SJSA1 (cell line): ENCODE measurements at places on chromosomes 12 and 14. TPM values are rescaled to one million over a fixed set of nuclear protein-coding genes. Genes with fewer than 3 reads are reported as not detected.

- peak; percentile 84 for DNase-seq
These were observed at the start of gene SAMD4A for GRCh38 chr14:54566410-54567223. SAMD4A (plus strand) TSS chr14:54567128; CDS start chr14:54567917, 789 bp downstream.

Gene MGST1
- total RNA-seq: not detected in 2 replicates

- no peak for DNase-seq
These were observed 8.1 kb downstream of the PNP start for GRCh38 chr14:20477211-20477876.

Gene MYO1A
- not detected in 2 replicates for total RNA-seq

Gene PRICKLE1
- total RNA-seq: 3.3 and 8.1 TPM in 2 replicates

DNA sequence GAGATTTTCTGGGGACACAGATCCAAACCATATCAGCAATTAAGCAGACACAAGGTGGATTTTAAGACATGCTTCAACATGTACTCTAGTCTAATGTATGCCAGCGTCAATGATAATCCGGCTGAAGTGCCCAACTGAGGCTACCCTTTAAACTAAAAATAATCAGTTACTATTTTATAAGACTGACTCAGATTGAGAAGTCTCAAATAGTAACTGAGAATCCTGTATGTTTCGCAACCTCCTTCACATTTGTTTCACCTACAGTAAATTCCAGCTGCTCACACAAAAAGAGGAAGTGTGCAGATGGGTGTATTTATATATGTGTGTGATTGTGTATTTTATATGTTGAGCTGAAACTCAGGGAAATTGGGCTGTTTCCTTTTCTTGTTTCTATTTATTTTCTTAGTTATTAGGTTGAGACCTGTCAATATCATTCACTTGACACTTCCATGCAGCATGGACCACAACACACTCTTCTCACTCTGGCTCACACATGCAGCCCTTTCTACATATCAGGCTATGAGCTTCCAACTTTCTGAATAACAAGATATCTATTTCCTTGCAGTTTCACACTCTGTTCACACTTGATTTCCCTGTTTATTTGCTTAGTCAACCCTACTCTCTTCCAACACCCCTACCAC, 1224.9 kb upstream of the TMEM132C start:
- no peak for DNase-seq

Gene OAS2
- 0.26 and 0.85 TPM in 2 replicates for total RNA-seq

DNA sequence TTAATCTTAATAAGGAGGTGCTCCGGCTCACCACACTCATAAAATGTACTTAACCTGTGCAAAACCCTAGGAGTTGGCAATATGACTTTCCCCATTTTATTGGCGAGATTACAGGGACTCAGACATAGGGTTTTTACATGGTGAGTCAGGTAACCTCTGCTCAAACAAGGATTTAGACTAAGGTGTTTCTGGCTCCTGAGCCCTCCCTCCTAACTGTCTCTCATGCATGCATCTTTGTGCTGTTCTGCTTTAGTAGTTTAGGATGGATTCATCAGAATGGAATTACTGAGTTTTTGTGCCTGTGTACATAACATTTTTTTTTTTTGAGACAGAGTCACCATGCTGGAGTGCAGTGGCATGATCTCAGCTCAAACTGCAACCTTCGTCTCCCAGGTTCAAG, 993.3 kb upstream of the TMEM132C start:
- no peak for DNase-seq

Gene ISM2
- not detected in 2 replicates for total RNA-seq

Gene MAP3K9
- 0.22 and 0.68 TPM in 2 replicates for total RNA-seq

Gene NRDE2
- 8.6 and 9.1 TPM in 2 replicates for total RNA-seq

GRCh38 chr14:56357428-56357827, 222.2 kb upstream of the TMEM260 start:
- no peak for DNase-seq

DNA sequence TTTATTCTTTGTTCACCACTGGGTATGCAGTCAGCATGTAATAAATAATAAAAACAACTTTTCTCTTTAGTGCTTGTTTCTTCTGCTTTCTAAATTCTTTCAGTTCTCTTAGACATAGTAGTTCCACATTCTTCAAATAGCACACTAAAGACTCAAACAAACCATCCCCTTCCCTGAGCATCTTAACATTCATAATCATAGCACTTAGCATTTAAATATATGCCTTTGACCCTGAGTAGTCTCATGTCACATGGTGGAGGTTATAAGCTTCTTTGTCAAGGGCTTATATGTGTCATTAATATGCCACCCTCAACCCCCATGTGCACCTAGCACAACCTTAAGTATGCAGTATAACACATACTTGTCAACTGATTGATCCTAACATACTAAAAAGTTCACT, 212.7 kb downstream of the PHLDA1 start:
- DNase-seq: peak; percentile 11

Gene NOS1
- not detected in 2 replicates for total RNA-seq

Gene RFX4
- total RNA-seq: not detected in 2 replicates

Gene SELPLG
- total RNA-seq: 2.1 and 2.9 TPM in 2 replicates

Gene RASSF9
- total RNA-seq: not detected in 2 replicates

DNA sequence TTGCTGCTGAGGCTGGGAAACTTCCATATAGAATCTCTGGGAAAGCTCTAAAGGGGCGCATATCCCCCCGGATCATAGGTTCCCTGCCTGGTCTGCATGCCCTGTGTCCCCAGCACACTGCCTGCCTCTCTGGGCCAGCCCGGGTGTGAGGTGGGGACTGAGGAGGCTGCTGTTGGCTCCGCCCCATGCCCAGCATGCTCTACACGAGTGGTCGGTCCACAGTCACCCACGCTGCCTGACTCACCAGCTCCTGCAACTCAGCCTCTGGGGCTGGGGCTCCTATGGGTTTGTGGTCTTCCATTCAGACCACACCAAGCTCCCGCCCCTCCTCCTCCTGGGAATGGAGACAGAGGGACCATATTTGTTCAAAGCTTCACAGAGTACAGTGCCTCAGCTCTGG, 88.5 kb upstream of the ANO2 start:
- DNase-seq: no peak

Gene KRT73
- not detected in 2 replicates for total RNA-seq

- DNase-seq: no peak
These were observed 312.2 kb upstream of the ATP2B1 start for GRCh38 chr12:90020881-90021280.

GRCh38 chr14:20614038-20614840, 23.1 kb upstream of the RNASE12 start:
- DNase-seq: no peak

GRCh38 chr12:95986635-95987570, 9.2 kb downstream of the HAL start:
- DNase-seq: peak; percentile 88

- DNase-seq: peak; percentile 41
These were observed 316.4 kb downstream of the ZFP36L1 start for GRCh38 chr14:68476212-68477109.

- no peak for DNase-seq
These were observed 359.6 kb downstream of the BMP4 start for GRCh38 chr14:53596853-53597525.

Gene RITA1
- 20.6 and 33.1 TPM in 2 replicates for total RNA-seq

- no peak for DNase-seq
These were observed 61.7 kb upstream of the LRIG3 start for GRCh38 chr12:58981961-58982360.

Gene ANKS1B
- not detected in 2 replicates for total RNA-seq

GRCh38 chr12:623172-623864, 39.9 kb downstream of the NINJ2 start:
- no peak for DNase-seq

Gene SYCP3
- total RNA-seq: not detected in 2 replicates

- DNase-seq: no peak
These were observed 11.2 kb downstream of the COX14 start for GRCh38 chr12:50123203-50123602.

- no peak for DNase-seq
These were observed 91.8 kb downstream of the ITPK1 start for GRCh38 chr14:93023802-93024434.

Gene KLHL42
- total RNA-seq: 21.1 and 25.4 TPM in 2 replicates

- DNase-seq: no peak
These were observed 50.1 kb downstream of the ZDHHC17 start for GRCh38 chr12:76813972-76814371.
